ENCODE measurements at places on chromosomes 7 and 10. TPM values are rescaled to one million over a fixed set of nuclear protein-coding genes. Genes with fewer than 3 reads are reported as not detected.

The CPVL gene
- 21.8 TPM for total RNA-seq

GRCh38 chr7:38822549-38822948, 86.4 kb downstream of the VPS41 start:
- no peak for DNase-seq
- H3K4me3 ChIP-seq = no peak overlapping the region
- H3K27ac ChIP-seq = no peak overlapping the region
- no peaks in the 10 kb centered on the region for H3K36me3 ChIP-seq
- no peaks in the 10 kb centered on the region for H3K4me1 ChIP-seq

DNA sequence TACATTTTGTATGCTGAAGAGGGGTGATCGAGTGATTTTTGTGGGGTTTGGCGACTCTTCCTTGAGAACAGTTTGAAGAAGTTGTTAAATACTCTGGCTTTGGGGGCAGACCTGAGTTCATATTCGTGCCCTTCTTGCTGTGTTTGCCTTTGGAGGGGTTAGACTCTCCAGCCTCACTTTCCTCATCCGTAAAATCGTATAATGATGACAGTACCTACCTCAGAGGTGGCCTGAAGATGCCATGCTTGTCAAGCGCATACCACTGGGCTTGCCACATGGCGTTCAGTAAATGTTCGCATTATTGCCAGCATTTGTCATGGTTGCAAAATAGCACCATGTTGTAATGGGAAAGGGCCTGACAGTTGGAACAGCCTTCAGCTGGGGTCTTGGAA, 1.3 kb downstream of the STK17A start:
- H3K27me3 ChIP-seq = peaks cover 7% of the 10 kb centered on the region
- peak overlapping the region; percentile 52 for H3K27ac ChIP-seq
- no peak for DNase-seq
- peaks cover 7% of the 10 kb centered on the region for H3K36me3 ChIP-seq
- peaks cover 17% of the 10 kb centered on the region for H3K4me1 ChIP-seq

GRCh38 chr7:139505563-139505962, 17.9 kb upstream of the CLEC2L start:
- no peaks in the 10 kb centered on the region for H3K27me3 ChIP-seq
- H3K36me3 ChIP-seq = no peaks in the 10 kb centered on the region
- DNase-seq = peak; percentile 60
- no peak overlapping the region for H3K4me3 ChIP-seq

DNA sequence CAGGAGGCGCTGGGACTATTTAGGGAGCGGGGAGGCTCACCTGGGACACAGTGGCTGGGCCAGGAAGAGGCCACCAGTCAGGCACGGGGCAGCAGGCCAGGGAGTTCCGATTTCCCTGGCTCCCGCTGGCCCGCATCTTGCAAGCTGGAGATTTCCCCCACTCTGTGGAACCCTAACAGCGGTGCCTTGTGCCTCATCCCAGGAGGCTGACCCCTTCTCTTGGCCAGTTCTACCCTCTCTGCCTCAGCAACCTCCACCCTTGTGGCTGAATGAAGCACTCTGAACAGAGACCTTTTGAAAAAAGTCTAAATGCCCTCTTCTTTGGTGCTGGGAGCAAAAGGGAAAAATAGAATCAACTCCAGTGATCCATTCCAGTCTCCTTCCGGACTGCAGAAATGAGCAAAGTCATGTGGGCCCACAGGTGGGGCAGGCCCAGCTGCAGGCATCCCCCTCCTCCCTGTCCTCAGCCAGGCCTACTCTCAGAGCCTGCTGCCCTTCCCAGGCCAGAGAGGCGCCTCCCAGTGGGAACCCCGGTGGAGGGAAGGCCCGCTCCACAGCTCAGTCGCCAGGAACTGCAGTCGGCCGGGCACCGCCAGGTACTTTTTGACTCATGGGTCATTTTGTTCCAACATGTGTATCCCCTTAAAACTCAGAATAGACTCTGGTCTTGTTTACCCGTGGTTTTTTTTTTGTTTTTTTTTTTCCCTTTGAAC, 155.5 kb downstream of the ZNF248 start:
- no peak overlapping the region for H3K27ac ChIP-seq
- peaks cover 3% of the 10 kb centered on the region for H3K36me3 ChIP-seq
- H3K27me3 ChIP-seq = peaks cover 9% of the 10 kb centered on the region
- DNase-seq = no peak

The HGF gene
- 0.82 TPM for total RNA-seq

DNA sequence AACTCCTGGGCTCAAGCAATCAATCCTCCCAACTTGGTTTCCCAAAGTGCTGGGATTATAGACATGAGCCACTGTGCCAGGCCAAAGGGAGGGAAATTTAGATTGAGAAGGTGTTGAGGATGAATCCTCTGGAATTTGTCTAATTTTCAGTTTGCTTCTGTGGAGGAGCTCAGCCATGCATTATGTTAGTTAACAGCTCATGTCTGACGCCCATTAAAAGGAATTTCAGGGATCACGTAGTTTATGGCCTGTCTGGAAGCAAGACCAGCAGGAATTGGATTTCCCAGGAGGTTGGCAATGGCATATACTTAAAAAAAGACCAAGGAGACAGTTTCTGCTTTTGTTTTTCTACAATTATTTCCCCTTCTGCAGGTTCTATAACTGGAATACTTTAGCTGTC, 165.7 kb downstream of the OTUD1 start:
- H3K4me3 ChIP-seq = no peak overlapping the region
- no peaks in the 10 kb centered on the region for H3K36me3 ChIP-seq
- H3K4me1 ChIP-seq = no peaks in the 10 kb centered on the region
- peaks cover 2% of the 10 kb centered on the region for H3K27me3 ChIP-seq

DNA sequence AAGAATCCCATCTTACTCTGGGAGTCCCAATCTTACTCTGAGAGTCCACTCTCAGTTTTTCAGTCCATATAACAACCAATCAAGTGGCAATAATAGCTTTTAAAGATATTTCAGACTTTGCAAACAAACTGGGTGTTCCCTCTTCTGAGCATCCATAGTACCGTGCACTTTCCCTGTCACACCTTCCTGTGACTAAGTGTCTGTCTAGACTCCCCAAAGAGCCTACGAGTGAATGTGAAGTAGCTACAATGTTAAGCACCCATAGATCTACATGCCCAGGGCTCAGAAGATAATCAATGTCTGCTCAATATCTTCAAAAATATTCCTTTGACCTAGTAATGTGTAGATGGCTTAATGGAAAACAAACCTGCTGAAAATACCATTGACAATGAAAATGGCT, 95.6 kb upstream of the ASAH2 start:
- no peak overlapping the region for H3K4me3 ChIP-seq
- H3K27ac ChIP-seq = no peak overlapping the region
- H3K27me3 ChIP-seq = peaks cover 3% of the 10 kb centered on the region
- peaks cover 6% of the 10 kb centered on the region for H3K4me1 ChIP-seq
- no peak for DNase-seq

The PIK3AP1 gene
- 9.0 TPM for total RNA-seq

GRCh38 chr10:100909501-100910263, 3.1 kb upstream of the SLF2 start:
- peaks cover 41% of the 10 kb centered on the region for H3K4me1 ChIP-seq
- peaks cover 3% of the 10 kb centered on the region for H3K27me3 ChIP-seq
- H3K4me3 ChIP-seq = peak overlapping the region; percentile 43
- no peak for DNase-seq

DNA sequence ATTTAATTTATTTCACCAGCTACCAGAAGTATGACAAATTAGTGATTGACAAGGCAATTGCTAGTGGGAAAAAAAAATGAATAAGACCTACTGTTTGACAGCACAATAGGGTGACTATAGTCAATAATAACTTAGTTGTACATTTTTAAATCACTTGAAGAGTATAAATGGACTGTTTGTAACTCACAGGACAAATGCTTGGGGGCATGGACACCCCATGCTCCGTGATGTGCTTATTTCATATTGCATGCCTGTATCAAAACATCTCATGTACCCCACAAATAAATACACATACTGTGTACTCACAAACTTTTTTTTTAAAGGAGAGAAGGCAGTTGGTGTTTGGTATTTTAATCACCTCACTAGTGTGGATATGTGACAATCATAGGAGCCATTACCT, 181.1 kb downstream of the CACNB2 start:
- DNase-seq = no peak
- H3K27ac ChIP-seq = no peak overlapping the region
- H3K36me3 ChIP-seq = no peaks in the 10 kb centered on the region
- H3K27me3 ChIP-seq = peaks cover 9% of the 10 kb centered on the region
- no peaks in the 10 kb centered on the region for H3K4me1 ChIP-seq

DNA sequence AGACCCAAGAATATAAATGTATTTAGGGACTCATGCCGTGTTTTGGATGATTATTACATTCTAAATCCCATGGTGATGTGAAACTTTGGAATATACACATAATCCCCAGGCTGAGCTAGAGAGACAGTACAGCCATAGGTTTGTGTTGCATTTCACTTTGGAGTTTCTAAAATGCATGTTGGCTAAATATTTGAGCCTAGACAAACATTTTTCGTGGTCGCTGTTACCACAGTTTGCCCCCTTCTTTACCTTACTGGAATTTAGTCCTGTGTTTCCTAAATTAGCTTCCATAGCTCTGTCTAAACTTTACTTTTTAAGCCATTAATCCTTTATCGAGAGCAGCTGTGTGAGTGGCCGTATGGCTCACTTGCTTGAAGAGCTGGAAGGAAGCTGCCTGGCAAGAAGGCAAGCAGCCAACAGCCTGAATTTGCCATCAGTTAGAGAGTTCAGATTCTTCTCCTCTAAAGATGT, 192.0 kb downstream of the BICC1 start:
- no peaks in the 10 kb centered on the region for H3K27me3 ChIP-seq
- no peaks in the 10 kb centered on the region for H3K36me3 ChIP-seq
- no peak overlapping the region for H3K4me3 ChIP-seq
- H3K27ac ChIP-seq = no peak overlapping the region
